ENCODE measurements at places on chromosomes 16 and 17.

DNA sequence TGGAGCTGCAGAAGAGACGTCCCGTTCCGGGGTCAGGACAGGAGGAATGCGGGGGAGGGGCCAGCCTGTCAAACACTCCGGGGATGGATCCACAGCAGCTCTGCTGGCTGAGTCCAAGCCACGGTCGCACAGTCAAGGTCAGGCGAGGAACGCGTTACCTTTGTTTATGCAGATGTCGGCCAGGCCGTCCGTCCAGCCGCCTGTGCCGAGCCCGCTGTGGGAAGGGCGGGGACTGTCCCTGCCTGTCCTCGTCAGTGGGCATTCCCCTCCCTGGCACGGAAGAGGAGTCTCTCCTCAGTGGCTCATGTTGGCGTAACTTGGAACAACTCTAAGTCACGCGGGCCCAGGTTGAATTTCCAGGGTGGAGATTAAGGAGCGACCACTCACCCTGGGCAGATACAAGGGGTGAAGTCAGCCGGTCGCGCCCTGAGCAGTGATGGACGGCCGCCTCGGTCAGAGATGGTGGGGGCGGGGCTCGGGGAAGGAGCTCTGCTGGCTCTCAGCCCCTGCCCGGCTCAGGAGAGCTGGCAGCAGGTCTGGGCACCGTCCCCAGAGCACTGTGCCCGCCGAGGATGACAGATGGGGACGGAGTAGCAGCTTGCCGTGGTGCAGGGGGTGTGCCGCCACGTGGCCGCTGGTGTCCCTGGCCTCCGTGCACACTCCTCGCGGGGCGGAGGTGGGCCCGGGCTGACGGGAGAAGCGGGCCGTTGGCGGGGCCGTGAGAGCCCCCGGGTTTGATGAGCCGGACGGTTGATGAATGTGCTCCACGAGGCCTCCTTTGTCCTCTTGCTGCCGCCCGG lies 7.3 kb downstream of the CACNA1H start:
- DNase-seq, result no peak

DNA sequence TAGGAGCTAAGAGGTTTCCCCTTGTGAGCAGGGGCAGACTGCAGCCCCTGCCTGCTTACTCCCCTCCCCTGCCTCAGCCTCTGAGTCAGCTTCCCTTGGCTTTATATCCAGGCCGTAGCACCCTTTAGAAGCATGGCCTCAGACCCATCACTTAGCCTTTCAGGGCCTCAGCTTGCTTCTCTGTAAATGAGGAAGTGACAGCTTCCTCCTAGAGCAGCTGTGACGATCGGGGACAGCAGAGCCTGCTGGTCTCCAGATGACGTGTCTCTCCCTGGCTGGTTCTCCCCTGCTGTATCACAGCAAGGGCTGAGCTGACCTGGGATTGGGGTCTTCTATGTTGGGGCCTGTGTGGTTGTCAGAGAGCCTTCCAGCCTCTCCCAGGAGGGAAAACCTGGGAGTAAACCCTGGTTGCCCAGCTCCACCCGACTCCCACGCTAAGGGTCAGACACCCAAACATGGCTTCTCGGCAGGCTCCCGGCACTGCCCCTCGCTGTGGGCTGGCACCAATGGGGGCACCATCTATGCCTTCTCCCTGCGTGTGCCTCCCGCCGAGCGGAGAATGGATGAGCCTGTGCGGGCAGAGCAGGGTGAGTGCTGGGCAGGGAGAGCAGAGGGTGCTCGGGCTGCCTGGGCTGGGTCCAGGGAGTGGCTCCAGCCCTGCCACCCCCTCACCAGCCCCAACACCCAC lies 16.3 kb upstream of the MYO15B start:
- DNase-seq, result no peak

GRCh38 chr17:63685041-63685440 lies 14.9 kb downstream of the LIMD2 start:
- DNase-seq, result peak; percentile 22

DNA sequence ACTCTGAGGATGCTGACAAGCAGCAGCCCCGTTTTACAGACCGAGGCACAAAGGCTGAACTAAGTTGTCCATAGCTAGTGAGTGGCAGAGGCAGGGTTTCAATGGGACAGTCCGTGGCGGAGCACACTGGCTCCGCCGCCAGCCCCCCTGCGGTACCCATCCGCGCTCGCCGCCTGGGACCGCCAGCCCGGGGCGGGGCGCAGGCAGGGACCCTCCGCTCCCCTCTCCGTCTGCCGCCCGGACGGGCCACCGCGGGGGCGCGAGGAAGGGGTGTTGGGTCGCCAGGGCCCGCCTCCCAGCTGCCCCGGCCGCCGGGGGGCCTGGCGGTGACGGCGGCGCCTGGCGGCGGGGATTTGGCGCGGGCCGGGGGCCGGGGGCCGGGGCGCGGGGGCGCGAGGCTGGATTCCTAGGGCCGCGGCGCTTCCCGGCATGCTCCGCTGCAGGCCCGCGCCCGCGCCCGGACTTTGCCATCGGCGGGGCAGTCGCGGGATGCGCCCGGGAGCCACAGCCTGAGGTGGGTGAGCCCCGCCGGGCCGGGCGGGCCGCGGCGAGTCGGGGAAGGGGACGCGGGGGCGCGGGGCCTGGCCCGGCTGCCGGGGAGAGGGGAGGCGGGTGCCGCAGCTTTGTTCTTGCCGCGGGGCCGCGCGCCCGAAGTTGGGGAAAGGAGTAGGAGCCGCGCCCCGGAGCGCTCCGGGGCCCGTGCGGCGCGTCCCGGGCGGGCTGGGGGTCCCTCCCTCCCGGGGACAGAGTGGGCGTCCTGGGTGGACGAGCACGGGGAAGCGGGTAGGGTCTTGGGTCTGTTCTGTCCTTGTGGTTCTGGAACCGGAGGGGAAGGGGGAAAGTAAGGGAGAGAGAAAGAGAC lies at the start of gene TMEM98:
TMEM98 (plus strand) TSS at position 430 of the 862 bp plus-strand sequence. CDS start 3,376 bp downstream, outside the sequence.
- peak; percentile 19 for DNase-seq

DNA sequence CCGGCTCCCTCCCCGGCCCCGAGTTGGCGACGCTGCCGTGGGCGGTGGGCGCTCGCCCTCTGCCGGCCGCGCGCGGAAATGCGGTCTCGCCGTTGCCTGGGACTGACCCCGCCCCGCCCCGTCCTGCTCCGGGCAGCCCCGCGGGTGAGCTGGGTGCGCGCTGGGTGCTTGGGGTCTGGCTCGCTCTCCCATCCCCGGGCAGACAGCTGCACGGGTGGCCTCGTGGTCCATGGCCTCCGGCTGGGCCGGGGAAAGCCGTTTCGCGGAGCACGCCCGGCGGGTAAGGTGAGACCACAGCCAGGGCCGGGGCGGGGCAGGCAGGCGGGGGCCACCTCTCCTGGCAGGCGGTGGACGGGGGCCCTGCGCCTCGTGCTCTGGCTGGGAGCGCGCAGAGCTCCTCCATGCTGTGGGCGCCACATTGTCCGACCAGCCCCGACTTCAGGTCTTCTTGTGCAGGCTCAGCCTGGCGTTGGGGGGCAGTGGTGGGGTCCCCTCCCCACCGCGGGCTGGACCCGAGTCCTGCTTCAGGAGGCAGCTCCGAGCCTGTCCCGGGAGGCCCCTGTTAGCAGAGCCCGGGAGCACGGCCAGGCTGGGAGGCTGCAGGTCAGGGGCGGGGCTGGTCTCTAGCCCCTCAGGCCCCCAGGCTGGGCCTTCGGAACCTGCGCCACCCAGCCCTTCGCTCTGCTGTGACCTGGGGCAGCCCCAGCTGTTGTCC lies 7.0 kb upstream of the C1QTNF8 start:
- no peak for DNase-seq

- DNase-seq, result no peak
Measured at GRCh38 chr17:61394630-61395408, 4.8 kb upstream of the TBX2 start.

DNA sequence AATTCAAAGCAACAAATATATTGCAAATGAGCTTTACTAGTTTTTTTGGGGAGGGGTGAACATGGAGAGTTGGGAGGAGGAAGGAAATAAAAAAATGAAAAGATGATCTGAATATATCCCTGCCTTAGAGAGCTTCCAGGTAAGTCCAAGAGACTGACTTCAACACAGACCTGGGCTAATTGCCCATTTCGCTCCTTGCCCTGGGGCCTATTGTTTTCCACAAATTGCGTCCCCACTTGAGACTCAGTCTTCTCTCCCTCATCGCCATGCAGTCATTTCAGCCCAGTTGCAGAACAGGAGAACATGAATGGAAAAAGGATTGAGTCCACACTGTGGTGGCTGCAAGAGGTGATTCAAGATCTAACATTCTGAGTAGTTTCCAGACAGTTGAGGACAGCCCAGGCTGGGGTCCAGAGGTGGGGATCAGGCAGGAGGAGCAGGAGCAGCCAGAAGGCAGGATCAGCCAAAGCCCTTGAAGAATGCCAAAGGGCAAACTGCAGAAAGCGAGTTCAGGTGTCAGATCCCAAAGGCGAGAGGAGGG lies 21.6 kb upstream of the TOB1 start:
- no peak for DNase-seq

DNA sequence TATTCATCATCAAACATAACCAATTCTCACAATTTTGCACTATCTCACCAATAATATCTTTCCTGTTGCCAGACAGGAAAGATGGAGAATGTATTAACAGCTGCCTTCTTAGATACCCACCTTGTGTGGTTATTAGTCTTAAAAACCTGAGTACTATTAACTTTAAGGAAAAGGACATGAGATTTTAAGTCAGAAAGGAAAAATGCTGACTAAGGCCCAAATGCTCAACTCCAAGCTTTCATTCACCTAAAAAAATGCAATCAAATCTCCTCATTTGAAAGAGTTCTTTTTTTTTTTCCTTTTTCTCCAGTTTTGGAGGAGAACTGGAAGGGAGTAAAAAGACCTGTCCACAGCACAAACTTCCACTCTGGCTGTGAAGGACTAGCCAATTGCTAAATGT lies 61.3 kb upstream of the PHOSPHO1 start:
- no peak for DNase-seq

- peak; percentile 93 for DNase-seq
Measured at GRCh38 chr17:7035591-7036368, at the start of gene SLC16A13. Gene SLC16A13, plus strand, starts transcription at chr17:7036015. Its CDS starts 368 bp downstream, at chr17:7036383.

- DNase-seq, result no peak
Measured at GRCh38 chr17:27810211-27810901, 10.0 kb upstream of the NOS2 start.

DNA sequence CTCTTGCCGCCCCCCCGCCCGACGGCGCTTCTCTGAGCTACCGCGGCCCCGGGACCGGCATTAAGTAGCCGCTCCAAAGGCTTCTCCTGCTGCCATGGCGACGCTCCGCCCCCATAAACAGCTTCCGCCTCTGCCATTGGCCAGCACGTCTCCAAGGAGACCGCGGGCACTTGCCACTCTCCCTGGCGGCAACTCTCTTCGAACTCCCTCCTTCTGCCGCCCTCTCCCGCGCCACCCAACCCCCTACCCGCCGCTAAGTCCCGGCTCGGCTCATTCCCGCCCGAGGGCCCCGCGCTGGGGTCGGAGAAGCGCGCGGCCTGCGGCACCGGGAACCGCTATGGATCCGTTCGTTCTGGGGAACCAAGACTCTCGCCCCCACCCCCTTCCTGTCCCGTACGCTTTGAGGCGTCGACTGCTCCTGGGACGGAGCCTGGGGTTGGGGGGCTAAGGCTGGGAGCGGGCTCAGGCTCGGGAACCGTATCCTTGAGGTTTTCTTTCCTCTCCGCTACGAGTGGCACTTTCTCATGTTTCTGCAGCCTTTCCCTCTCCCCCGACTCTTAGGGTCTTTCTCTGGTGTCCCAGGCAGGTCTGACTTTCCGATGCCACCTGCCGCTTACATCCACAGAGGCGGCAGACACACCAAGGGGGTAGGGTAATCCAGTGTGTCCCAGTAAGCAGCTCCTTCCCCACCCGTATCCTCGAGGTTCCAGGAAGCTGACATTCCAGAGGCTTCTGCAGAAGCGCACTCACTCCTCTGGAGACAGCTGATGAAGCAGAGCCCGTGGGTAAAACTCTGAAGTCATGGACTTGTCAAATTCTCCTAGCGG lies at the start of gene FOXJ1:
FOXJ1 (minus strand) TSS at position 34 of the 827 bp plus-strand sequence. CDS start 850 bp downstream, outside the sequence.
- DNase-seq, result peak; percentile 74

GRCh38 chr16:72536723-72537435 lies 364.9 kb upstream of the PMFBP1 start:
- peak; percentile 30 for DNase-seq

- DNase-seq, result no peak
Measured at GRCh38 chr16:2244926-2245795, 6.2 kb downstream of the ECI1 start.

DNA sequence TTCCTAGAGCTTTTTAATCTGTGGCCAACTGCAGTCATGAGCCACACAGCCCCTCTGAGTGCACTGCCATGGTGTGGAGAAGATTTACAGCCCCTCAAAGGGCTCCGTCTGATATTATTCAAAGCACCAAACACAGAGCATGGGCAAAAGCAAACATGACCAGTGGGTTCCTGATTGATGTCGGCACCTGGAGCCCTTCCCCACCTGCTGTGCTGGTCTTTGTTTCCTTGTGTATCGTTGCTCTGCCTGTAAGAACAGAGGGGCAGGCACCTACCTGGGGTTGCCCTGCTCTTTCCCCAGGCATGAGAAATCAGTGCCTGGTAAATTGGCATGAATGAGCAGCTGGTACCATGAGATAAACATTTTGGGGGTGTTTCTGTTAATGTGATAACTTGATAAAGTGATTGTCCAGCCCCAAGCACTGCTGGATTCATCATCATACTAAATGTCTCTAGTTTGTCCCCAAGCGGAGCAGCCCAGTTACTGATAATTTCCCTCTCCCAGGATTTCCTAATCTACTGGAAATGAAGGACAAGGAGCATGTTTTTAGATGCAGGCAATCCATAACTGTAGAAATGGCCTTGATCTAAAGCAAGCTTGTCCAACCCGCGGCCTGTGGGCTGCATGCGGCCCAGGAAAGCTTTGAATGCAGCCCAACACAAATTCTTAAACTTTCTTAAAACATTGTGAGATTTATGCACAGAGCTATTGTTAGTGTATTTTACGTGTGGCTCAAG lies 5.0 kb upstream of the SPIRE2 start:
- no peak for DNase-seq

DNA sequence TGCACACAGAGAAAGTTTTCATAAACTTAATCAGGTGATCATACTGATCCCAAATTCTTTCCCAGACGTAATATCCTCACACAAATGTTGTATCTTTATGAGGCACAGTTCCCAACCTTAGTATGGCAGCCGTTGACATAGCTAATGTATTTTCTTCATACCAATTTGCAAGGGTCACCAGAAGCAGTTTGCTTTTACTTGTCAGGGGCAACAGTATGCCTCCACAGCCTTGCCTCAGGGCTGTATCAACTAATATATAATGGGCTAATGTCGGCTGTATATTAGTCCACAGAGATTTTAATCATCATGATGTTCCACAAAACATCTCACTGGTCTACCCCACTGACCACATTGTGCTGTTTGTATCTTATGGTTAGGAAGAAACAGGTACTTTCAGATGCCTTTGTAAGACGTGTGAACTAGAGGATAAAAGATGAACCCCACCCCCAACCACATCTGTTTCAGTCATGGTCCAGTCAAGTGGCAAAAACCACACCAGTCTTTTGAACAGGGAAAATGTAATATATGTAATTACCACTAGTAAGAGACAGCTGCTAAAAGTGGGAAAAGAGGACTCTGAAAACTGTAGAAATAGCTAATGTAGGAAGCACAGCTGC lies 55.2 kb downstream of the GAN start:
- no peak for DNase-seq
